Fibroblast of mammary gland (primary cell): ENCODE measurements at places on chromosomes 13 and 19.

GRCh38 chr19:34504809-34505291 is 23.3 kb downstream of the WTIP start:
- DNase-seq: no peak

GRCh38 chr19:1609103-1609396 is 3.8 kb upstream of the UQCR11 start:
- no peak for DNase-seq

DNA sequence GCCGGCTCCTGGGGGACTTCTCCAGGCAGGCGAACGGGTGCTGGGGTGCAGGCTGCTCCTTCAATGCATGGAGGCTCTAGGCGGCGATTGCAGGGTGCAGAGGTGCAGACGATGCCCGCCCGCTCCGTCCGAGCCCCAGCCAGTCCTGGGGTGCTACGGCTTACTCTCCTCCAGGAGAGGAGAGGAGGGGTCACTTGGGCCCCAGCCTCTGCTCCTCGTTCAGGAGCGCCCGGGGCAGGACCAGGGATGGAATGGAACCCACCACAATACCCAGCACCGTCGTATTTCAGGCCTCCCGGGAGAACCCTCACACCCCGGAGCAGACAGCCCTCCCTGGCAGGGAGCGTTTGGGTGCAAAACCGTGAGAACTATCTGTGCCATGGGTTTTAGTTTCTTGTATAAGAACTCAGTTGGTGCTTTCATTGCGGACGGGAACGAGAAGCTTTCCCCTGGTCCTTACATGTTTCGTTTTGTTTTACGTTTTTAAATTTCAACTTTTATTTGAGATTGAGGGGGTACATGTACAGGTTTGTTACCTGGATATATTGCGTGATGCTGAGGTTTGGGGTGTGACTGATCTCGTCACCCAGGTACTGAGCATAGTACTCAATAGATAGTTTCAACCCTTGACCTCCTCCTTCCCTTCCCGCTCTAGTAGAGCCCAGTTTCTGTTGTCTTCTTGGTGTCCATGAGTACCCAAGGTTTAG is 46.8 kb downstream of the ARHGEF18 start:
- DNase-seq: peak; percentile 10

- no peak for DNase-seq
These were observed 9.7 kb downstream of the BBC3 start for GRCh38 chr19:47221080-47221841.

- DNase-seq: no peak
These were observed 89.9 kb downstream of the CDK8 start for GRCh38 chr13:26343816-26344215.

DNA sequence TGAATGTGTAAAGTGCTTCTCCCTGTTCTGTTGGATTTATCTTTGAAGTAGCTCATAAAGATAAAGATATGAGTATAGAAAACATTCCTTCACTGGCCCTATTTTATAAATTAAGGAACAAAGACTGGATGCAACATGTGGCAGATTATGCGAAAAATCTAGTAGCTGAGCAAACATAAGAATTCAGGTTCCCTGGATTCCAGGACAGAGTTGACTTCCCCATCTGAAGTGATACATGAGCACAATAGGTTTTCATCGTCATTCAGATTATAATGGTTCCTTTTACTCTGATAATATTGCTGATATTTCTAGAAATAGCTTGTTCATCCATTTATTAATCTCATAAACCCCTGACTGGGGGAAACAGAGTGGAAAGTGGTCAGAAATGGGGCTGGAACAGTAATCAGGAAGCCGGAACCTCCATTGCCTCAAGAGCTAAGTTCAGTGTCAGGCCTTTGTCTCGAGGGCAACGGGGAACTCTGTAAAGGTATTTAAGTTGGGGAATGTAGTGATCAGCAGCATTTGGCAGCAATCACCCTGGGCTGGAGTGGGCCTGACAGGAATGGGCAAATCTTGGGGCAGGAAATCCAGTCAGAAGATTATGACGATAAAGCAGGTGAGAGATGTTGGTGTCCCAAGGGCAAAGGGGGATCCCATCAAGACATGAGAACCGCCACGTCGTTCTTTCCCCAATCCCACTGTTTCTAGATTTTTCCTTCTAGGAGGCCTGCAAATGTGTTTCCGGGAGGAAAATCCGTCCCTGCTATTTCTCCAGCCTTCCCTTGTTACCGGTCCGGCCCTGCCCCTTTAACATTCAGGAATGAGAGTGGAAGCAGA is 232.5 kb upstream of the SERP2 start:
- no peak for DNase-seq

DNA sequence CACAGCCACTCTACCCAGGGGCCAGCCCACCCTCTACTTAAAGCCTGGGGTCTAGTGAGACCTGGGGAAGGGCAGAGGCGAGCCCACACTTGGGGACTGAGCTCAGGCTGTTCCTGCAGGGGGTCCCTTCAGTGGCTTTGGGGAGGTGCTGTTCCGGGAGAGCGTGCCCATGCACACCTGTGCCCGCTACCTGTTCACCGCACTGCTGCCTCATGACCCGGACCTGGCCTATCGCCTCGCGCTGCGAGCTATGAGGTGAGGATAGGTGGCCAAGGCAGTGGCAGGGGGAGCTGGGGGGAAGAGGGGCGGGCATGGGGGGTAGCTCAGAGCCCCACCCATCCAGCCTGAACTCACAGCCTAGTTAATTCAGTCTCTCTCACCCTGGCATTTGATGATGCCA is 24.0 kb downstream of the ZSWIM4 start:
- no peak for DNase-seq

DNA sequence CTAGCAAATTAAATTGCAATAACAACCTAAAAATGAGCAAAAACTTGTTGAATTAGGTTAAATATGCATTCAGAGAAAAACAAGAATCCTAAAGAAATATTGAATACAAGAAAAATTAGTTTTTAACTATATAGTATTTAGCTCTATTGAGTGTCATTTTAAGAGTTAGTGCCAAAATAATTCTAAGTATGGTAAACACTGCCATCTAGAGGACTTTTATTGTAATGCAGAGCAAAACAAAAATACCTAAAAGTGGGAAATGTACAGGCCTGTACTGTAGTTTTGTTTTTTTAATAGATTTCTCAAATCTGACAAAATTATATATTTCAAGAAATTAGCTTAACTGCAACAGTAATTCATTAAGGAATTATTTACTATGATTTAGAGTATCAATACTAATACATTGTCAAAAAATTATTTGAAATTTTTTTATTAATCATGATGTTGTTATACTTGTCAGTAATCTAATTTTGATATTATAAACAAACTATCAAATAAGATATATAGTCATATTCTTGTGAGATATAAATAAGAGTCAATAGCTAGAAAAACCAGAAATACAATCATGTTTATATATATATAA is 8.2 kb upstream of the PCDH9 start:
- DNase-seq: peak; percentile 48

- DNase-seq: peak; percentile 80
These were observed 54.5 kb downstream of the NUFIP1 start for GRCh38 chr13:44934724-44935123.

DNA sequence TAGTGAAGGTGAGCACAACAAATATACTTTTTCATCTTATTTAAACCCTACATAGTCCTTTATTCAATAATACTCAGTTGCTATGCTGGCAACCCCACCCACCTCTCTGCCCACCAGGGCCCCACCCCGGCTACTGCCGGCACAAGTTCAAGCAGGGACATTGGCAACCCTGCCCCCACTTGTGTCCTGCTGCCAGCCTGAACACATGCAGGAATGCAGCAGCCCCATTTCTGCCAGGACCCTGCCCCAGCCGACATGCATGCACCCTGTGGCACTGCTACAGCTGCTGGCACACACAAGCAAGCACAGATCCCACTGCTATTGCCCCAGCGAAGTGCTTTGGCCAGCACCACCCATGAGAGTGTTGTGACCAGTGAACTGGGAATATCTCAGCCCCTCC is 289.8 kb downstream of the COG6 start:
- DNase-seq: no peak

GRCh38 chr13:46403851-46404732 is 17.0 kb upstream of the RUBCNL start:
- no peak for DNase-seq

- peak; percentile 42 for DNase-seq
These were observed 483.2 kb downstream of the EFNB2 start for GRCh38 chr13:106052200-106052767.

DNA sequence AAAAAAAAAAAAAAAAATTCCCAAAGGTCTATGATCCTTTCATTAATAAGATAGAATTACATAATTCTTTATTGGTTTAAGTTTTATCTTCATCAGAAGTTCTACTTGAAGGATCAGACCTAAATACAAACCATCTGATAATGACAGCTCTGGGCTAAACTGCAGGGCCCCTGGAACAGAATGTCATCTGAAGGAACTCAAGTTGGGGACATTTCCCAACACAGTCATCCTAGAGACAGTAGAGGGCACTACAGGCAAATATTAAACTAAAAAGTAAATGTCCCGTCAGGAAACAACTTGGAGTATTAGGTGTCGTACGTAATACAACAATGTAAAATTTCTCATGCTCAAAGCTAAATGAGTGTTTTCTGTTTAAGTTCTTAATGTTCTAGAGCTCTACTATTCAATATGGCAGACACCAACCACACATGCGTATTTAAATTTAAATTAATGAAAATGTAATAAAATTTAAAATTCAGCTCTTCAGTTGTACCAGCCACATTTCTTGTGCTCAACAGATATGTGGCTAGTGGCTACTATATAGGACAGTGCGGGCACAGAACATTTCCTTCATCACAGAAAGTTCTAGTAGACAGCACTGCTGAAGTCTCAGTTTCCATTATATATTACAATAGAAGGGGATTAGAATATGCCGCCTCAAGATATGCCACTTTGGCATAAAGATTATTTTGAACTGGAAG is 21.8 kb upstream of the NAXD start:
- peak; percentile 75 for DNase-seq

- no peak for DNase-seq
These were observed 173.7 kb downstream of the KLF12 start for GRCh38 chr13:73960474-73960873.

GRCh38 chr13:22925881-22926747 is 254.7 kb upstream of the SGCG start:
- DNase-seq: peak; percentile 65

DNA sequence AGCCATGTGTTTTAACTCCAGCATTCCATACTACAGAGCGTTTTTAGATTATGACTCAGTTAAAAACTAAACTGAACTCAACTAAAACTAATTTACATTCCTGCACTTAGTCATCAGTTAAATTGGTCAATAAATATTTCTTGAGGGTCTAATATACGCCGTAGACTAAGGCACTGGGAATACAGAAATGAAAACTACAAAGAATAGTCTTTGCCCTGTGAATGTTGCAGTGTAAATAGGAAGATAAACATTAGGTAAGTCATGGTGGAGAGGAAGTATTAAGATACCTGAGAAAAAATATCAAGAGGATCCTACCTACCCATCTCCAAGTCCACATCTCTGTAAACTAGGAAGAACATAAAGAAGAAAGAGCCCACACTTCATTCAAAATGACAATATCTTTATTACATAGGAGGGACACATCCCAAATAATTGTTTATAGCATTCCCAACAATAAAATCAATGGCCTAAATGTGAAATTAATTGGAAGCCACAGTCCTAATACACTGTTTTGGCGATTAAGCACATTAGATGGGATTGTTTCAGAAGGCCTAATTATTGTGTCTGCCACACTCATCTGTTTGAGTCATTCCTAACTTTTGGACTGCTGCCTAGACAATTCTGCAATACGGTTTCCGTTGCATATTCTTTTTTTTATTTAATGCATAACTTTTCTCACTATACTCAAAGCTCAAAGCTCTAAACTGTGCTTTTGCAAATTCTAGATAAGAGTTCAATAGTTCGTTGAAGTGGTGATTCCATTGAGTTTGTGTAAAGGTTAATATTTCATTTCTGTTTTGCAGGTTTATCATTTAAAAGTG is 52.9 kb downstream of the MBNL2 start:
- peak; percentile 93 for DNase-seq

- DNase-seq: peak; percentile 50
These were observed 71.8 kb downstream of the STARD13 start for GRCh38 chr13:33213797-33214196.

GRCh38 chr19:7852851-7853769 is 21.1 kb downstream of the PRR36 start:
- DNase-seq: peak; percentile 49

DNA sequence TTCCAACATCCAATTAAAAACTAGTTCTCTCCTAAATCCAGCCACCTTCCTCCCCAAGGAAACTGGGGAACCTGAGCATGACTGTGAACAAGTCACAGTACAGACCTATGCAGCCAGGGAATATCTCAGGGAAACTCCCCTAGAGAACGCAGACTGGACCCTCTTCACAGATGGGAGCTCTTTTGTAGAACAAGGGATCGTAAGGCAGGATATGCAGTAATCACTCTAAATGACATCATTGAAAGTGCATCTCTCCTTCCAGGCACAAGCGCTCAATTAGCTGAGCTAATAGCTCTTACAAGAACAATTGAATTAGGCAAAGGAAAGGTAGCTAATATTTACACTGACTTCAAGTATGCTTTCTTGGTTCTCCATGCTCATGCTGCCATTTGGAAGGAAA is 1331.7 kb downstream of the UQCRFS1 start:
- no peak for DNase-seq

- no peak for DNase-seq
These were observed 1138.0 kb upstream of the SLC10A2 start for GRCh38 chr13:104204177-104204576.

DNA sequence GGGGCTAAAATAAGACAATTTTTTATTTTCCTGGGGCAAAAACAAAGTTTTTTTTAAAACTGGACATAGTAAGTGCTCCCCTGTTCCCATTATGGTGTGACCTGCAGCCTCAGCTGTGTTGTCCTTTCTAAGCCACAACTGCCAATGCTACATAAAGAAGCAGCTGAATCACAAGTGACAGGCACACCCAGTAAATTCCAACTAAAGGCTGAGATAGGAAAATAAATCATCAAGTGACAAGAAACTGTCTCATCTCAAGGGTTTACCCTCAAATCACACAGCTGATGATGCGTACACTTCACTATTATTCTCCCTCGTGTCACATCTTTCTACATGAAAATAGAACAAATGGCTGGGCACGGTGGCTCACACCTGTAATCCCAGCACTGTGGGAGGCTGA is 28.7 kb downstream of the STK24 start:
- DNase-seq: peak; percentile 50

DNA sequence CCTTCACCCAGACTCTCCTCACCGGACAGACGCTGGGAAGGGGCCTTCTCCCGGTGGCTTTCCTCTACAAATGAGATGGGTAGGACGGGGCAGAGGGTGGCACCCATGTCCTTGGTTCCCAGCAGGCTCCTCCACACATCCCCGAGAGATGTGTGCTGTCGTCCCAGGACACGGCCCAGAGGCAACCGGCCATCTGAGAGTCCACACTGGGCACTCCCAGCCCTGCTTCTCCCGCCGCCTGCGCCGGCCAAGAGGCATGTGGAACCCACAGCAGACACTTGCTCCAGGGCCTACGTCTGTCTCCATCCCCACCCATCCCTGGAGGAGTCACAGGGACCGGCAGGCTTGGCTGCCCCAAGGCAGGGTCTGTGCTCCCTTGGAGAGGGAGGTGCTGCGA is 179.9 kb downstream of the KDM4B start:
- no peak for DNase-seq

DNA sequence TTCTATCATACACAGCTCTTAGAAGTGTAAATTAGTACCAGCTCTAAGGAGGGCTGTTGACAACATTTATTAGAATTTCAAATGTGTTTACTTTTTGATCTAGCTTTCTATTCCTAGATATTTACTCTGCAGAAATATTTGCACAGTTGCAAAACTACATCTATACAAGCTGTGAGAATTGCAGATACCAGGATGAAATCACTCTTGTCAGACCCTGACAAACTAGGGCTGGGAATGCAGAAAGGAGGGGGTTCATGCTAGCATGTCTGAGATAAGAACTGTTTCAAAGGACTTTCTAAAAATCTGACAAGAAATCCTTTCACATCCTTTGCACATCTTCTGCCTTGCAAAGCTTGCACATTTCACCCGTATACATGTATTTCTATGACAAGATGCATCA is 11.8 kb upstream of the PABPC3 start:
- no peak for DNase-seq
